ENCODE measurements at places on chromosomes 7 and 10. TPM values are rescaled to one million over a fixed set of nuclear protein-coding genes. Genes with fewer than 3 reads are reported as not detected.
A peak's percentile ranks its signal among the peaks of the same experiment; 100 is the strongest.

The CPVL gene
- not detected for total RNA-seq

DNA sequence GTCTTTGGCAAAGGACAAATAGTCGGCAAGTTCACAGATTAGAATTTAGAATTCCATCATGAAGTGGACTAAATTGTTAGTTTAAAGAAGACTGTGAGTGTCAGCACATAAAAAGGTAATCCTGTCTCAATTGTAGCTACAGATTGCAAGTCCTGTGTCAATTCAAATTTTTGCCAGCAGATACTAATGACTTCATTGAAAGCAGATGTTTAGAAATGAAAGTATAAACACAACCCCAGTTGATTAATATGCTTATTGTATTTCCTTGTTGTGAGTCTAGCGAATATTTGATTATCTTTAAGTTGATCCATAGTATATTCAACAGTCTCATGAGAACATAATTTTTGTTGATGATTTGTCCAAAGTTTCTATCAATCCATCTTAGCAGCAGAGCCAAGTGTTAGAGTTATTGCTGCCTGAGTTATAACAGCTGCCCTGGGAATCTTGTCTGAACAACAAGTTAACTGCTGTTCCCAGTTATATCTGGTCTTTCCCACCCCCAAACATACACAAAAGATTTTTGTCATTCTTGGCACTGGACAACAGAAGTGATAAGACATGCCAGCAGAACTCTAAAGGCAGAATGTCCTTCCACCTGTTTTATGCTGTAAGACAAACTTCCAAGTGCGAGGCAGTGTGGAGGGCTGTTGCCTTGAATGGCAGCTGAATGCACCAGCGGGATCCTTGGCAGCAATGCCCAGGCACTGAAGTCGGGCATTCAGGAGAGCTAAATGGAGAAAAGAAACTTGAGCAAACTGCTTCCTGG is 21.3 kb upstream of the HERPUD2 start:
- DNase-seq, result no peak

- DNase-seq, result no peak
These were observed 204.7 kb downstream of the RELN start for GRCh38 chr7:103784646-103785286.

DNA sequence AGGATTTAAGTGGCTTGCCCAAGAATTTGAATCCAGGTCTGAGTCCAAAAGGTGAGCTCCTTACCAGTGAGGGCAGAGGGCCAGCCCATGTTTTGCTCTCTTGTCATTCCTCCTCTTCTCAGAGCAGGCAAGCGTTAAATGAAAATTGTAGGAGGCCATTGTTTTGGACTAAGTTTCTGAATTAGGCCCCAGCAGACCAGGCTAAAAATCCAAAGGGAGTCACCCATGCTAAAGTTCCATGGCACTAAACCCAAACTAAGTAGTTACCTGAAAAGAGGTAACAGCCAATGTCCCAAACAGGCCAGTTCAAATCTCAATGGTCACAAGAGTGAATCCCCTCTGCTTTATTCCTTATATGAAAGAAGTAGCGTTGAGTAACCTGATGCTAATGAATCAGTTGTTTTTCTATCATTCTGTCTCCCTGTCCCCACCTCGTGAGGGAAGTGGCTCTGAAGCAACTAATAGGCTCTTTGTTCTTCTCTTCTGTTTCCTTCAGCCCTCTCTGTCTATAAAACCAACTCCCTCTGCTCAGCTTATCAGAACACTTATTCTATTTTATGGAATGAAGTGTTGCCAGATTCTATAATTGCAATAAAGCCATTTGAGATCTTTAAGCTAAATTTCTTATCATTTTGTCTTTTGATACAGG is 17.5 kb upstream of the CDH23 start:
- no peak for DNase-seq

DNA sequence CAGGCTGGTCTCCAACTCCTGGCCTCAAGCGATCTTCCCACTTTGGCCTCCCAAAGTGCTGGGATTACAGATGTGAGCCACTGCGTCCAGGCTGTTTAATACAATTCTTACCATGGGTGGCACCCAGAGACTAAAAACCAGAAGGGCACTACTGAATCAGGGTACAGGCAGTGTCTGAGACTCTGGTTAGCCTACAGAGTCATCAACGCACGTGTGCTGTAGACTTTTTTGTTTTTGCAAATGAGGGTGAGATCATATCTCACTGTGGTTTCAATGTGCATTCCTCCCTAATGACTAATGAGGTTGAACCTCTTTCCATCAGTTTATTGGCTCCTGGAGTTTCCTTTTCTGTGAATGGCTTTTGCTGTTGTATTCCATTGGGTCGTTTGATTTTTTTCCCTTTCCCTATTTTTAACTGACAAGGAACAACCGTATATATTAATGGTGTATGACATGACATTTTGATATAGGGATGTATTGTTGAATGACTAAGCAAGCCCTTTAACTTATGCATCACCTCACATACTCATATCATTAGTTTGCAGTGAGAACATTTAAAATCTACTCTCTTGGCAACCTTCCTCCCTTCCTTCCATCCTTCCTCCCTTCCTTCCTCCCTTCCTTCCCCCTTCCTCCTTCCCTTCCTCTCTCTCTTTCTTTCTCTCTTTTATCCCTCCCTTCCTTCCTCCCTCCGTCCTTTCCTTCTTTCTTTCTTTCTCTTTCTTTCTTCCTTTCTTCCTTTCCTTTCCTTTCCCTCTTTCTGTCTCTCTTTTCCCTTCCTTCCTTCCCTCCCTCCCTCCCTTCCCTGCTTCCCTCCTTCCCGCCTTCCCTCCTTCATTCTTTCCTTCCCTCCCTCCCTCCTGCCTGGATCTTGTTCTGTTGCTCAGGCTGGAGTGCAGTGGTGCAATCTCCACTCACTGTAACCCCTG is 9.3 kb upstream of the TMEM270 start:
- no peak for DNase-seq

GRCh38 chr7:120743128-120743527 is 114.8 kb downstream of the TSPAN12 start:
- no peak for DNase-seq

DNA sequence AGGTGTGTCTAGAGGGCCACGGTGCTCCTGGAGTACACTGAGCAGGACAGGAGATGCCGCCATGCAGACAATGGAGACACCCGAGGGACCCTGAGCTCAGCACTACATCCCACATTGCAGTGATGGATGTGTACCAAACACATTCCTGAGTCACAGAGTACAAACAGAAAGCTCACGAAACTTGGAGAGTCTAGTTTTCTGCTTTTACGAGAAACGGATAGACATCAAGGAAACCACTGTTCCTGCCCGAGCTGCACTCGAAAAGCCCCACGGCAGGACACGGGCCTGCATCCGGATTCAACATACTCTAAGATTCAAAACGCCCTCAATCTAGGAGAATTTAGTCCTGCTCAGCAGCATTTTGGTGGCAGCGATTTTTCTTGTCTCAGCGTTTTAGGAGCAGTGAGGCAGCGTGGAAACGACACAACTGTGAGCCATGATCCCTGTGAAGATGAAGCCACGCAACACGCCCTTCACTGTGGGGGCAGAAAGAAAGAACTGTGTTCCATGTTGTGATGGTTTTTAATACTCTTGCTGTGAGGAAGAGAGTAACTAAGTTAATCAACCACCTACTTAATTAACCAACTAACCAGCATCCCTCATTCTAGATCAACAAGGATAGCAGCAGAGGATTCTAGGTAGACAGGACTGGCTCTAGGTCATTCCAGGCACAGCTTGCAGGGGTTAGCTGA is 3.2 kb downstream of the TNS3 start:
- no peak for DNase-seq

DNA sequence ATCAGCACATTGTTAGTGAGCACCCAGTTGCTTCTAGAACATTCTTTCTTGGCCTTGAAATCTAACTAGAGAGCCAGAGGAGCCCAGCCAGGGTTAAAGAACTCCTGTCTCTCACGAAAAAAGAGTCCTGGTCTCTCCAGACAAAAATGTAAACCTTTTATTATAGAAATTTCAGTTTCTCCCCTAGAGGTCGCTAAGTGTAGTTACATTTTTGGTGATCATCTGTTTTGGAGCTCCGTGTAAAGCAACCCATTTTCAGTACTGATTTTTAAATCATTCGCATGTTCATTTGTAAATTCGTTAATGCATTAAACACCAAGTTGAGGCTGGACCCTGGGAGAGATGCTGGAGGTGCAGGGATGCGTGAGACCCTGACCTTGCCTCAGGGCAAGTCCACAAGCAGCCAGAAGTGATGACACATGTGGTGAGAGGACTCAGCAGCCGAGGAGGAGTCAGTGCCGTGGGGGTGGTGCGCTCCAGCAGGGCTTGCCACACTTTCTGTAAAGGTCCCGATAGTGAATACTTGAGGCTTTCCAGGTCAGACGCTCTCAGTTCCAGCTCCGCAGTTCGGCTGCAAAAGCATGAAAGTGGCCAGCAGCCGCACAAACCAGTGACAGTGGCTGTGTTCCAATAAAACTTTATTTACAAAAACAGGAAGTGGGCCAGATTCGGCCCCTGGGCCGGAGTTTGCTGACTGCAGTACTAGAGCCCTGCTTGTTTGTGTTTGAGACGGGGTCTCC is 578.6 kb upstream of the FOXK1 start:
- peak; percentile 3 for DNase-seq

The H2AZ2 gene
- total RNA-seq, result 291 TPM

GRCh38 chr10:91590904-91591796 is 41.7 kb downstream of the PPP1R3C start:
- no peak for DNase-seq
